ENCODE measurements at places on chromosomes 16 and 17.

- DNase-seq: no peak
These were observed 110.3 kb downstream of the CYB561 start for GRCh38 chr17:63335831-63336230.

DNA sequence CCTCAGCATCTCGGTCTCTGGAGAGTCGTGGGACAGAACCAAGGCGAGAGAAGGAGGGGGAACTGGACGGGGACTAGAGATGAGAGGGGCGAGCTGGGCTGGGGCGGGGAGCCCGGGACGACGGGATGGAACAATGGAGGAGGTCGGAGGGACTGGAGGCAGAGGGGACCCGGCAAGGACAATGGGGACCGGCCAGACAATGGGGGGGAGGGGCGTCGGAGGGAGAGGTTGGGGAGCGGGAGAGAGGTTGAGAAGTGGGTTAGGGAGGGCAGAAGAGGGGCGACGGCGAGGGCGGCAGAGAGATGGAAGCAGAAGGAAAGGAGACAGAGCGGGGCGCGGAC lies 719 bp downstream of the NGFR start:
- no peak for DNase-seq

GRCh38 chr17:78558989-78559388 lies 18.2 kb downstream of the DNAH17 start:
- DNase-seq: no peak

DNA sequence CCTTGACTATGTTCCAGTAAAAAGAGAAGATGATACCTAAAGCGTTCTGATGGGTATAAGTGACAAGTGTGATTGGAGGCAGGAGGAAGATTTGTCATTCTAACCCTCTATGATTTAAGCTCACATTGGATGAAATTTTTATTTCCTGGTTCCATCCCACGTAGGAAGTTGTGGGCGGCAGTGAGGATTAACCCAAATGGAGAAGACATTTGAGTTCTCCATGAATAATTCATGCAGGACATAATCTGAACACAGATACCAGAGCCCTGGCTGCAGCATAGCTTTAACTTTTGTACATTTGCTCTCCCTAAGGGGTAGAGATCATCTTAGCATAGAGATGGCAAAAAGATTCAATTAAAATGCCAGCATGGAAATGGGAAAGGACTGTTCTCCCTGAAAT lies 146.3 kb downstream of the SLC39A11 start:
- DNase-seq: no peak

GRCh38 chr16:16871196-16871595 lies 492.3 kb downstream of the NPIPA7 start:
- no peak for DNase-seq

DNA sequence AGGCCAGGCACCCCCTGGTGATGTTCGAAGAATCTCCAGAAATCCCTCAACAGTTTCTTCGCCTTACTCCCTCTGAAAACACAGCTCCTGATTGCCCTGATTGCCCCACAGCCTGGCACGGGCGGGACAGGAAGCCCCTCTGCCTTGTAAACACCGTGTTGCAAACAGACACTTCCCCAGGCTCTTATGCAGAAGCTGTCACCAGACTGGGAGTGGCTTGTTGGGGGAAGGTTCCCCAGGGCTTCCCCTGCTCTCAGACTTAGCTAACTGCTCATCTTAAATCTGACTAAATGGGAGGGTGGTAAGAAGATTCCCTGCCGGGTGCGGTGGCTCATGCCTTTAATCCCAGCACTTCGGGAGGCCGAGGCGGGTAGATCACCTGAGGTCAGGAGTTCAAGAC lies 11.2 kb downstream of the PIK3R5 start:
- DNase-seq: no peak

DNA sequence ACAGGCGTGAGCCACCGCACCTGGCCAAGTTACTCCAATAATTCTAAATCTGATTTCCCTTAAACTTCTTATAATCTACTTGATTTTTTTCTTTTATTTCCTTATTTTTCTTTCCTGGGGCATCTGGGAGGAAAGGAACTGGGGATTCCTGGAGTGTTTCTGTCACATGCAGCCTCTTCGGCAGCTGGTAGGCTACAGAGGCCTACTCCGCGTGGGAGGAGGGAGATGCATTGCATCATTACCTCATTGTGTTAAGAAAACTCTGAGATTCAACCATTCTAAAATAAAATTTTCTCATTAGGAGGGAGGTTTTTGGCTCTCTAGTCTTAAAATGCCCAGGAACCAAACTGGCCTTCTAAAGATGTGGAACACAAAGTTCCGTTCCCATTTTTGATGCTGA lies 64.0 kb downstream of the SOX9 start:
- no peak for DNase-seq

GRCh38 chr16:70681382-70682238 lies 4.2 kb downstream of the MTSS2 start:
- DNase-seq: no peak

DNA sequence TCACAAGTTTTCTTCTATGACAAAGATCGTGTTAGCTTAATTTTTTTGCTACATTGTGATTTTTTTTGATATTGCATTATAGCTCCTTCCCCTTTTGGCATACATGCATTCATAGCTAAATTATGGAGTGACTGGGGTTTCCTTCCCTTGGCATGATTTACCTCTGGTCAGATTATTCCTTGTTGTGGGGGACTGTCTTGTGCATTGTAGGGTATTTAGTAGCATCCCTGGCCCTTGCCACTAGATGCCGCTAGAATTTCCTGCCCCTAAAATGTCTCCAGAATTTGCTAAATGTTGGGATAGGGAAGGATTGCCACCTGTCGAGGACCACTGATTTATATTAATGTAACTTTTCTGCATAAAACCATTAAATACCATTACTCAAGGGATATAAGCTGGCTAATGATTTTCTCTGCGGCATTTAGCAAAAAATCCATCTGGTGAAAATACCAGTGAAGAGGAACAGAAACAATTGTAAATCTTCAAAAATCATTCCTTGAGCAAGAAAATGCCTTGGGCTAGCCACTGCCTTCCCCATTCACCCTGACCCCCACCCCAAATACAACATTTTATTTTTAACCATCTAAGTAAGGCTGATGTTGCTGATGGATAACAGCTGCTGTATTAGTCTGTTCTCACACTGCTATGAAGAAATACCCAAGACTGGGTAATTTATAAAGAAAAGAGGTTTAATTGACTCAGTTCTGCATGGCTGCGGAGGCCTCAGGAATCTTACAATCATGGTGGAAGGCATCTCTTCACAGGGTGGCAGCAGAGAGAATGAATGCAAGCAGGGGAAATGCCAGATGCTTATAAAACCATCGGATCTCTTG lies 195.2 kb downstream of the MAP2K6 start:
- peak; percentile 28 for DNase-seq

DNA sequence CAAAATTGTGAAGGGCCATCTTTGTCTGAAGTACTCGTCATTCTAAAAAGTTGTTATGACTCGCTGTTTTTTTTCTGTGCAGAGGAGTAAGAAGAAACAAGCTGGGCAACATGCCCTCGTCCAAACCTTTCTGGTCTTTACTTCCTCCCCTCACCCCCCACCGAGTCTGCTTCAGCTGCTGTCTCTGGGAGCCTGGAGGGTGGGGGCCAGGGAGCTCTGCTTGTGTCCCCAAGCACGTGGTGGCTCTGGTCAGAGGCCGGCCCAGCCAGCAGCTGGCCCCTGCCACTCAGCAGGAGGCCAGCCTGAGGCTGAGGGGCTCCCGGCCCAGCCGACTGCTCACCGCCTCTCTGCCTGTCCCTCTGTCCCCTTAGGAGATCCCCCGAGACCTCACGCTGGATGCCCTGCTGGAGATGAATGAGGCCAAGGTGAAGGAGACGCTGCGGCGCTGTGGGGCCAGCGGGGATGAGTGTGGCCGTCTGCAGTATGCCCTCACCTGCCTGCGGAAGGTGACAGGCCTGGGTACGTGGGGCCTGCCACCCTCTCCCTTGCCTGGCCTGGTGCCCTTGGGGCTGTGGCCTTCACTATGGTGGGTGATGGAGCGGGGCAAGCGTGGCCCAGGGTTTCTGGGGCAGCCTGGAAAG lies 53.7 kb upstream of the LGALS9 start:
- peak; percentile 49 for DNase-seq

DNA sequence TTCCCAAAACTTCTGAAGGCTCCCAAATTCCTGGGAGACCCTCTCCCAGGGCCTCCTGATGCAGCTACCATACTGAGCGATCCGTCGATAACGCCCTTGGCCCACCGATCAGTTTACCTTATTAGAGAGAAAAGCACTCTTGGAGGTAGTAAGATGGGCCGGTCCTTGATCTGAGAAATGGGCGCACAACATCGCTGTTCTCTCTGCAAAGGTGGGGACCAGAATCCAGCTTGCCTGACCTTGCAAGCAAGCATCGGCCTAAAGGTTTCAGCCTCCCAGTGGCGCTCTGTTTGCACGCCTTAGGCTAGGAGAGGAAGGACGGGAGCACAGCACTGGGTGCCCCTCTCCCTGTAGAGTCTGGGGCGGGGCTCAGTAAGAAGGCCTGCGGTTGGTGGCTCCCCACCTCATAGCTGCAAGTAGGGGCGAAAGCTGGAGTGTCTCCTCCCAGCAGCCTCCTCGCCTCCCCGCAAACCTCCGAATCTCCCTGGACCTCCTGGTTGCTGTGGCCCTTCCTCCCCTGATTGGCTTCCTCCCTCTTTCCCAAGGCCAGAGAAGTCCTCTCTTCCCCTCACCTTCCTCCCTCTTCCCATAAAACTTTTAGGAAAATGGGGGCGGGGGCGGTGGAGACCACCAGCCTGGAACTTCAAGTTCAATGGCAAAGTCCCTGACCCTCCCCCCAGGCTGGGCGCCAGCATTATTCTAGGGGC lies at the start of gene PRAC1:
TSS of gene PRAC1 (minus strand) at position 318 of the 707 bp plus-strand sequence. CDS start at position 192, 126 bp downstream.
- no peak for DNase-seq

DNA sequence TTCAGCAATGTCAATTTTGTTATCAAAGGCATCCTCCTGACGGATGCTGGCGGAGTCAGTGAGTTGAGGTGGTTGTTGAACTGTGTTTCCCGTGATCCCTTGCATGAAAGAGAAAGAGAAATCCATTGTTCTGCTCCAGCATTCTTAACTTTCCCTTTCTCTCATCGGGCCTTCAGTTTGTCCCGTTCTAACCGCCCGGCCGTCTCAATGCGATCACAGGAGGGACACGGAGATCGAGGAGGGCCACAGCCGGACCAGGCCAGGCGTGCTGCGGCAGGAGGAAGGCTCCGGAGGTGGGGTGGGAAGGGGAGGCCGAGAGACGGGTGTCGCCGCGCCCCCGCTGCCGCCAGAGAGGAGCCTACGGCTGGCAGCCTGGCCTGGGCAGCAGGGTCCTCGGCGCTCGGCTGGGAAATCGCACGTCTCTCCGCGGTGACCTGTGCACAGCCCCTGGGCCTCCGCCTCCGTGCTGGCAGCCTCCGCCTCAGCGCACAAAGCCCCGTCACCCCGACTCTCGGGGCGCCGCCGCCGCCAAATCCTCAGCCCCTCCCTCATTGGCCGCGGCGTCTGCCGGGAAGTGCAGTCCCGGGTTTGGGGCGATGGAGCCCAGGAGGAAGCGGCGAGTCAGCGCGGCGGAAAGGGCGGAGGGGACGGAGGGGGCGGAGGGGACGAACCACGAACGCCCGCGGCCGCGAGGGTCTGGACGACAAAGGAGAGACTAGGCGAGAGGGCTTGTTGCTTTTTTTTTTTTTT lies 38.1 kb downstream of the SOST start:
- DNase-seq: peak; percentile 51

DNA sequence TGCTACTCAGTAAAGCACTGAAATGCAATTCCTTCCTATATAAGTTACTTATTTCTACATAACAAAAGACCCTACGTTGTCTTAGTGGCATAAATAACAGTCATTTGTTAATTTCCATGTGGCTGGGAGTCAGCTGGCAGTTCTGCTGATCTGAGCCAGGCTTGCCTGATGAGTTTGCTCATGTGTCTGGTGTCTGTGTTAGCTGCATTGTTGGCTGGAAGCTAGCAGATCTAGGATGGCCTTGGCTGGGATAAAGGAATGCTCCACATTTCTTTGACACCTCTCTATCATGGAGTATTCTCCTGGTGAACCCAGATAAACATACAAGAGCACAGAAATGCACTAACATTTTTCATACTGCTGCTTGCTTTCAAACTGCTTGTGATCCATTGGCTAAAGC lies 264.4 kb upstream of the MON1B start:
- DNase-seq: no peak

DNA sequence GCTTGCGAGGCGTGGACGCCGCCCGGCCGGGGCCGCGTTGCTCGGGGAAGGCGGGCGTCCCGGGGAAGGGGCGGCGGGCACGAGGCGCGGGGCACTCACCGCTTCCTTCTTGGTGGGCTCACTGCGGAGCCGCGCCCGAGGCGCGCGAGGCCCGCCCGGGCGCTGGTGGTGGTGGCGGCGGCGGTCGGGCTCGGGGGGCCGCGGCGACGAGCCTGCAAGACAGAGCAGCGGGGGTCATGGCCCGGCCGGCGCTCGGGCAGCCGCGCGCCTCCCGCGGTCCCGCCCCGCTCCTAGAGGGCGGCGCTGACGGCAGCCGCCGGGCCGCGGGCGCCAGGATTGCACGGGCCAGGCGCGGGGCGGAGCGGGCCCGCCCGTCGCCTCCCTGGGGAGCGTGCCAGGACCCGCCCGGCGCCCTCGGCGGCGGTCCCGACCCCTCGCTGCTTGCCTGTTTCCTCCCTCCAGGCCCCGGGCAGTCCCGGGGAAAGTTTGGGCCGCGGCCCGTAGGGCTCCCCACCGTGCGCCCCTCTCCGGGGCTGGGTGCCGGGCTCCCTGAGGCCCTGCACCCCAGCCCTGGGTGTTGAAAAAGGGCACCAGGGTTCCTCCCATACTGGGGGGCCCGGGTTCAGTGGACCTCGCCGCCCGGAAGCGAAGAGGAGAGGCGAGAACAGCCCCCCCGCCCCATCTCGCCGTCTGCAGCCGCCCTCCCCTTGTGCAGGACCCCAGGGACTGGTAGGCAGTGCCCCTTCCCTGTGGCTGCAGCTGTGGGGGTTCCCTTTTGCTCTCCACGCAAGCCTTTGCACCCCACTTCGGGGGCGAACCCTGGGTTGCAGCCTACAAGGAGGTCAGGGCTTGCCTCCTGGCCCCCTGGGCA lies at the start of gene C16orf74:
TSS of gene C16orf74 (minus strand) at position 270 of the 871 bp plus-strand sequence. CDS start 15,879 bp downstream, outside the sequence.
- peak; percentile 68 for DNase-seq

GRCh38 chr16:50645563-50646220 lies 35.4 kb downstream of the SNX20 start:
- no peak for DNase-seq

- DNase-seq: no peak
These were observed 94.9 kb downstream of the TOX3 start for GRCh38 chr16:52451971-52452421.

DNA sequence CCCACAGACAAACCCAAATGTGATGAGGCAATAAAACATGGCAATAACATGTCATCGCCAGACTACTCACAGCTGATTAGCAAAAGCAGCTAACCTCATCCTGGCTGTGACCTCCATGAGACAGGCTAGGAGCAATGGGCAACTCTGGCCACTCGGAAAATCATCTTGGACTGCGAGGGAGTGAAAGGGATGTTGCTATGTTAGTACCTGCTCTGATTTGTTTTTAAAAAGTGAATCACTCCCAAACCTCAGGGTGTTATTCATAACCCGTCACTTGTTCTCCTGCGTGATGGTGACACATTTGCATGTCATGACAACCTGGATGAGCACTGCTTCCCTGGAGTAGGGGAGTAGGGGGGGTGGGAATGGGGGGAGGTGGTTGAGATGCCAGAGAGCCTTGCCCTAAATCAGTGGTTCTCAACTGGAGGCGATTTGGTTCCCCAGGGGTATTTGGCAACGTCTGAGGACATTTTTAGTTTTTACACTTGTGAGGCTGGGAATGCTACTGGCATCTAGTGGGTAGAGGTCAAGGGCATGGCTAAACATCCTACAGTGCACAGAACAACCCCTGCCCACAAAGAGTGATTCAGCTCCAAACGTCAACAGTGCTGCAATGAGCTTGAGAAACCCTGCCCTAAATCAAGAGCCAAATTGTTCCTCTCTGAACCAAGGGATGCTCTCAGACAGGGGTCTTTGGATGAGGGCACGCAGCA lies 241.7 kb downstream of the SOX9 start:
- DNase-seq: peak; percentile 98

- DNase-seq: no peak
These were observed 41.7 kb downstream of the SEC14L1 start for GRCh38 chr17:77182205-77183172.

Data from mammary epithelial cell (primary cell).